Fibroblast of the conjunctiva (primary cell): ENCODE measurements at places on chromosomes 7 and 10.
A peak's percentile ranks its signal among the peaks of the same experiment; 100 is the strongest.

DNA sequence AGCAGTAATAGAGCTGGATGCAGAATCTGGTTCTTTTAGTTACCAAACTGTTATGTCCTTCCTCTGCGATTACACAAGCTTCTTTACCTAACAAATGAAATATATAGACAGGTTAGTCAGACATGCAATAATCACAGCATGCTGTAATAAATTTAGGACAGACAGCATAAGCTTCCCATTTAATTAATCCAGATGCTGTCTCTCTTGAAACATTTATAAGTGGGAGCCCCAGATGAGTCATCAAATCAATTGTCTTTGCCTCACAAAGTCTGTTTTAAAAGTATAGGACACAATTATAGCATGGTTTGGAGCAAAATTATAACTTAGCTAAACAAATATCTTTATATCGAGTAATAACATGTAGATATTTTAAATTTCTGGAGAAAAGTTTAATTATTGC lies 1.6 kb downstream of the CDNF start:
- no peak for DNase-seq

GRCh38 chr7:38007096-38007495 lies 86.7 kb downstream of the EPDR1 start:
- DNase-seq = no peak

DNA sequence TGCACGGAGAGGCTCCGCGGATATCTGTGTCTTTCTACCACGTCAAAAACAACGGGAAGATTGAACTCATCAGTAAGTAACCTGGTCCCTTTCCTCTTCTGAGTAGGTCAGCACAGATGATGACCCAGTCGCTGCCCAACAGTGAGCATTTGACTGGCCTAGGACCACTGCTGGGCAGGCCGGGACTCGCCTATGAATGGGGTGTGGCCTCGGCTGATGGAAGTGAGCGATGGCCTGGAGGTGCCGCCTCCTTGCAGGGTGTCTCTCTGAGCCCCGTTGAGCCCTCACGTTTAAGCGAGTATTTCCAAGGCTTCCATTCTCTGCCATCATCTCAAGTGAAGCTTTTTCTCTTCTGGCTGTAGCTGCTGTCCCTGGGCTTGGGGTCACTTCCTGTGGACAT lies 18.1 kb downstream of the EIF3B start:
- no peak for DNase-seq

DNA sequence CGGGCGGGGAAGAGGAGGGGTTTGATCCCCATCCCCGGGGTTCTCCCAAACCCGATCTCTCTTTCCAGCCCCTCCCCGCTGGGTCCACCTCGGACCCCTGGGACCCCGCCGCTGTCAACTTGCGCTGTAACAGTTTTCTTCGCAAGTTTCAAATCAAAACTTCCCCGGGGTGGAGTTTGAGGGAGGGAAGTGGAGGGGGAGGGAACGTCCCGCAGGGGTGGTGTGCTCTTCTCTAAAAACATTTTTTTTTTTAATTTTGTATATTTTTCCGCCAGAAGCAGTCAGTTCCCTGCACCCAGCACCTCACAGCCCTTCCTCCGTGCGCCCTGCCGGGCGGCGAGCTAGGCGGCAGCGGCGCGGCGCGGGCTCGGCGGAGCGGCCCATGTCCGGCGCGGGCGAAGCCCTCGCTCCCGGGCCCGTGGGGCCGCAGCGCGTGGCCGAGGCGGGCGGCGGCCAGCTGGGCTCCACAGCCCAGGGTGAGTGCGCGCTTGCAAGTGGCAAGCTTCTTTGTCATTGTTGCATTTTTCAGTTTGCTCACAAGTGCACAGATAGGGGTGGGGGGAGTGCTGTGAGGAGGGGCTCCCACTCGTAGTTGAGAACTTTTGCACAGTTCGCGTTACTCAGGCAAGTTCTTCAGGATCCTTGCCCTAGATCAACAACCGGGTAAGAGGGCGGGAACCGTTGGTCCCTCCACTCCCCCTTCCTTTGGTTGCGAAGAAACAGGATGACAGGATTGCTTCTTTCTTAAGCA lies 933 bp downstream of the MDFIC start:
- DNase-seq = peak; percentile 83

DNA sequence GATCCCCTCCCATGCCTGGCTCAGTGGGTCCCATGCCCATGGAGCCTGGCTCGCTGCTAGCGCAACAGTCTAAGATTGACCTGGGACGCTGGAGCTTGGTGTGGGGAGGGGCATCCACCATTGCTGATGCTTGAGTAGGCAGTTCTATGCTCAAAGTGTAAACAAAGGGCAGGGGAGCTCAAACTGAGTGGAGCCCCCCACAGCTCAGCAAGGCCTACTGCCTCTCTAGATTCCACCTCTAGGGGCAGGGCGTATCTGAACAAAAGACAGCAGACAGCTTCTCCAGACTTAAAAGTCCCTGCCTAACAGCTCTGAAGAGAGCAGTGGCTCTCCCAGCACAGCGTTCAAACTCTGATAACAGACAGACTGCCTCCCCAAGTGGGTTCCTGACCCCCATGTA lies 31.2 kb upstream of the FFAR4 start:
- no peak for DNase-seq

GRCh38 chr10:5827841-5828240 lies 14.6 kb upstream of the GDI2 start:
- DNase-seq = no peak

GRCh38 chr10:69994262-69994661 lies 58.4 kb upstream of the MACROH2A2 start:
- DNase-seq = peak; percentile 14

DNA sequence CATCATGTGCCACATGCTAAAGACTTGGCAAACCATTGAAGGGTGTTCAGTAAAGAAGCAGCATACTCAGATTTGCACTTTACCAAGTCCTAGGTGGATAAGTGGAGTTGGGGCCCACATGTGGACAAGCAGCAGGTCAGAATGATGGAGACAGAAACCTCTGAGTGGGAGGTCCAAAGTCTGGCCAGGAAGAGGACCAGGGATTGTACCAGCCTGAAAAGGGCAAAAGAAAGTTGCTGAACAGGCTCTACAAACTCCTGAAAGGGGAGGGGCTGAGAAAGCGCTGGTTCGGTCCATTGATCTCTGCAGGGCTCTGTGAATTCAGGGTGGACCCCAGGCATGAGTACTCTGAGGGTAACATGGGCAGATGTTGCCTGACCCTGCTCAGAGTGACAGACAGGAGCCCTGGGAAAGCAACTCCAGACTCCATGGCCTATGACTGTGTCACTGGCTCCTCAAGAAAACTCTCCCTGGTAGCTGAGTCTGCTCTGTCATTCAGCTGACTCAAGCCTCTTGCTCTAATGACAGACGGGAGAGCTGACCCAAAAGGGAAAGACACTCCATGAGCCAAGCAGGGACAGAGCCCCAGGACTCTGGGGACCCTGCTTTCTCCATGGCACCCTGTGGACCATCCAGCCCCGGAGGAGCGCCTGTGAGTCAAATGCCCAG lies 68.5 kb downstream of the TBXAS1 start:
- DNase-seq = no peak

DNA sequence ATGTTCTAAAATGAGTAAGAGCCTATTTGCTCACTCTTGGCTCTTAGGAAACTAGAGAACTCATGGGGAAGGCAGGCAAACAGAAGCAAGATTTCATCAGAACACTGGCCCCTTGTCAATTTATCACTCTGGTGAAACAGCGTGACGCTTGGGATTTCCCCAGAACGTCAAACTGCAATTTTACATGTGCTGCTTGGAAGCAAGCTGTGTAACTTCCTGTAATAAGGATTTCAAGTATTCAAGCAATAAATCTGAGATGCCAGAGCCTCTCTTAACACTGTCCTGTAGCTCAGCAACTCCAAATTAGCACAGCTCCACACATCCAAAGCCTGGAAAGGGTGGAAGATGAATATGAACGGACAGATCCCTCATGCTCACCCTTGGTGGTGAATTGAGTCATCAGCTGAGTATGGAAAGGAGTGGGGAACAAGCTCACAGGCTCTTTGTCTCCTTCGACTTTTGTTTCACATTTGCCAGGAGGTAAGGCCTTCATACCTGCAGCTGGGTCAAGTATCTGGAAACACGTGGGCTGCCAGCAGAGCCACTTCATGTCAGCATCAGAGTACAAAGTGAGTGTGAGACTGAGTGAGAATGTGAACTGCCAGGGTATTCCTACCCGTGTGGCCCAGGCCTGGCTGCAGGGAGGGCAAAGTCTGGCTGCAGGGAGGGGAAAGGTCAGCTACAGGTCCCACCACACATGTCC lies 140.4 kb upstream of the NAMPT start:
- DNase-seq = peak; percentile 99

DNA sequence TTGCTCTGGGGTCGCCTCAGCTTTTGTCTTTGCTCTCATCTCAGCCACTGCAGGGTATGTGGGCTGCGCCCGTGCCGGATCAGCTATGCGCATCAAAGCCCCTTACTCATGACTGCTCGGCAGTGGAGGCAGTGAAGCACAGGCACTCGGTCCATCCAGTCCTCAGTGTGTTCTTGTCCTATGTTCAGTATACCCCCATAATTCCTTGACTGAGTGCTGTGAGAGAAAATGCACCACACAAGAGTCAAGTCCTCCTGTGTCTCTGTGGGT lies 27.4 kb downstream of the EPDR1 start:
- DNase-seq = no peak

DNA sequence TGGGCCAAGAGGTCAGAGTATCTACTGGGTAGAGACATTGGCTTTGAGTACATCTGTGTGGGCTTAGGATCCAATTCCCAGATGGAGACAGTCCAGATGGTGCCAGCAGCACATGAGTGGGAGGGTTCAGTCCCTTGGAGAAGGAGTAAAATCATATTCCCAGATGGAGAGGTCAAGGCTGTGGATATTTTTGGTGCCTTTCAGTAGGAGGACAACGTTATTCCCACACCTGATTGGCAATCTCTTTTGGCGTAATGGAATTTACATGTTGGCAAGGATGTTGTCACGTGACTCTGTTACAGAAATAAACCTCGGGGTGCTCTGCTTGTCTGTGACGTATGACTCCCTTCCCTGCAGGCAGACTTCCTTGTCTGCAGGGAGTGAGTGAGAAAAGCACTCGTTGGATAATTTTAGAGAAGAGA lies 27.6 kb downstream of the NPS start:
- no peak for DNase-seq

DNA sequence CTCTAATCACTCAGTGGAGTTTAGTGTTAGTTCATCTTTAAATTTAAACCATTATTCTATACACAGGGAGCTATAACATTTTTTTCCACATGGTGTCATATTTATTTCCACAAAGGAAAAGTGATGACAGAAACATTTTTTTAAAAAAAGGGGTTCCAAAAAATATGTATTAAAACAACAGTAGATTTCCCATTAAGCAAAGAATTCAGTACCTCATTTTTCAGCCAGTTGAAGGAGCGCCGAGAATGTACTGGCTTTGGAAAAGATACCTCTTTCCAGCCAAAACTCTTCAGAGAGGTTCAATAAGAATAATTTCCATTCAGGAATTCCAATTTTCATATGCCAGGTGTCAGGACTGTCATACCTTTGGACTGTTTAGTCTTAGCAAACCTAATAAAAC lies 250.5 kb upstream of the MEOX2 start:
- DNase-seq = no peak
